ENCODE measurements at places on chromosomes 7 and 10.

- DNase-seq, result no peak
Observed at GRCh38 chr7:2566890-2567678, 8.3 kb downstream of the IQCE start.

DNA sequence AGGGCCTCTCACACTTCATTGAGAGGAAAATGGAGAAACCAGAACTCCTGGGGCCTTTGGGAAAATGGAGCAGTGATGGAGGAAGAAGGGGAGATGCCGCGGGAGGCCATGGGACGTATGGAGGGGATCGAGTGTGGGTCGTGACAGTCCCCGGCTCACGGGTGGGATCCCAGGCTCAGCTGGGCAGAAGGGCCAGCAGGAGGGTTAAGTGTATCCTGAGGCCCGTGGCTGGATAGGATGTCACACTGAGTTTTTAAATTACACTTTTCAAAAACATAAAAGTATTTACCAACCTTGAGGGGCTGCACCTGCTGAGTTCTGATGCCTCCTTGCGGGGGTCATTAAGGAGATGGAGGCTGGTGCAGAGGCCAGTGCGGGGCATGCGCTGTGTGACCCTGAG, 28.0 kb upstream of the PSMG3 start:
- no peak for DNase-seq

DNA sequence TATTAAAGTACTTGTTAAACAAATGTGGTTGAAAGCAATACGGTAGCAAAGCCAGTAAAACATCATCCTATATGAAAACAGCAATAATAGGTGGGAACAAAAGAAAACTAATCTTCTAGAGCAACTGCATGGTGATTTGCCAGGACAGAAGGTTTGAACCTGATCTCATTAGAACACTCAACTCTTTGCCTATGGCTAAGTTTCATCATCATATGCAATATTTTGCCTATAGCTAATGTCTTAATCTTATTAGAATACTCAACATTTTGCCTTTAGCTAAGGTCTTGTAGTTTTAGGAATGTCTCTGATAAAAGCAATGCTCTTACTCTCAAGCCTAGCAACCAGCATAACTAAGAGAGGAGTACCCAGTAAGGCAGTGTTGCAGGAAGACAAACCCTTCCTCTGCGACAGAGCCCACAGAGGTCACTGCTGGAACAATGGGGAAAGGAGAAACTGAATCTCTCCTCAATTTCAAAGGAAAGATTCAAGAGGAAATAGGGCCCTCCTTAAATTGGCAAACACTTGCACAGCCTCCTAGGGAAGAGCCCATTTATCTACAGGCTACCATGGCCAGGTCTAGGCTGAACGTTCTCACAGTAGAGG, 38.3 kb downstream of the CADPS2 start:
- DNase-seq, result no peak

DNA sequence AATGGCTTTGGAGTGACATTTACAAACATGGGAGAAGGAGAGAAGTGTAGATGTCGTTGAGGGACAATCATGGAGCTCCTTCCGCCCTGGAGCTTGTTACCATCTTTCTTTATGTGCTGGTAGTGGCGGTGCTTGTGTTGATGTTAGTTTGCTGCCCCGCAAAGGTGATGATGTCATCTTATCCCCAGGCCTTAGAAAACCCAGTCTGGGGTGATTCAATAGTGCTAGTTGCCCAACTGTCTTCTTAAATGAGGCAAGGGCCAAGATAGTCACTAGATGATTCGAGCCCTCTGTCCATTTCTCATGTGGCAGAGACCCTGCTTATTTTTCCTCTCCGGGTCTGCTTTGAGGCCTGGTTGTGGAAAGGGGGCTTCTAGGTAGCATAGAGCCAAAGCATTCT, 277.4 kb downstream of the CCSER2 start:
- DNase-seq, result no peak

DNA sequence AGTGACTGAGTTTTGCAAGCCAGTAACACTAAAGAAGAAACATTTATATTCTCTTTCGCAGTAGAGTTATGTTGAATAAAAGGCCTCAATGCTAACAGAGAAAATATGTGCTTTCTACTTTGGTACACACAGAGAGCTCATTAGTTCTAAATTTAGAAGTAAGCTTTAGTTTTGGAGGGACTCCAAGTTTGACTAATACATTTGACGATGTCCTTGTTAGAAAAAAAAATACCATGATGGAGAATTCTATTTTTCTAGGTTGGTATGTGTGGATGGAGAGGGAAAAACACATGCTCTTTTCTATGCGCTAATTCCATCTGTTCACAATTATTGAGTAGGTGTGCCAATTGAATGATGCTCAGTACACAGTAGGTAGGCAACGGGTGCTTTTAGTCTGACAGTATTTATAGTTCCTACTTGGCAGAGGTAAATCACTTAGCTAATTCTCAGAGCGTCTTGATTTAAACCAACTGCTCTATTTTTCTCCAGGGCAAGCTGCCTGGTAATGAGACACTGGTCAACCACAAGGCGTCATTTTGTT, 327.2 kb upstream of the AKR1E2 start:
- no peak for DNase-seq

GRCh38 chr10:36278176-36278575, 636.1 kb upstream of the FZD8 start:
- DNase-seq, result no peak

DNA sequence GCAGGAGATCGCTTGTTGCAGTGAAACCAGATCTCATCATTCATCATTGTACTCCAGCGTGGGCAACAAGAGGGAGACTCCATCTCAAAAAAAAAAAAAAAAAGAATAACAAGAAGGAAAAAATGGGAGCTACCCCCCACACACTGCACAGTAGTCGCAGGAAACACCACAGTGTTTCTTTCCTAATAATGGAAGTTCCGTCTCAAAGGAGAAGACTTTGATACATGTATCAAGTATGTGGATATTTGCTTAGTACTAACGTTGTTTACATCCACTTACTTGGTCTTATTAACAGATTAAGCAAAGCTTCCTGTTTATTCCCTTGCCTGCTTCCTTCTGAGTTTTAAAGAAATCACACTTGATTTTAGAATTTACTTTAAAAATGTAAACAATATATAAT, 22.2 kb downstream of the YAE1 start:
- DNase-seq, result no peak

- DNase-seq, result no peak
Observed at GRCh38 chr10:14930610-14931009, 23.3 kb downstream of the DCLRE1C start.

DNA sequence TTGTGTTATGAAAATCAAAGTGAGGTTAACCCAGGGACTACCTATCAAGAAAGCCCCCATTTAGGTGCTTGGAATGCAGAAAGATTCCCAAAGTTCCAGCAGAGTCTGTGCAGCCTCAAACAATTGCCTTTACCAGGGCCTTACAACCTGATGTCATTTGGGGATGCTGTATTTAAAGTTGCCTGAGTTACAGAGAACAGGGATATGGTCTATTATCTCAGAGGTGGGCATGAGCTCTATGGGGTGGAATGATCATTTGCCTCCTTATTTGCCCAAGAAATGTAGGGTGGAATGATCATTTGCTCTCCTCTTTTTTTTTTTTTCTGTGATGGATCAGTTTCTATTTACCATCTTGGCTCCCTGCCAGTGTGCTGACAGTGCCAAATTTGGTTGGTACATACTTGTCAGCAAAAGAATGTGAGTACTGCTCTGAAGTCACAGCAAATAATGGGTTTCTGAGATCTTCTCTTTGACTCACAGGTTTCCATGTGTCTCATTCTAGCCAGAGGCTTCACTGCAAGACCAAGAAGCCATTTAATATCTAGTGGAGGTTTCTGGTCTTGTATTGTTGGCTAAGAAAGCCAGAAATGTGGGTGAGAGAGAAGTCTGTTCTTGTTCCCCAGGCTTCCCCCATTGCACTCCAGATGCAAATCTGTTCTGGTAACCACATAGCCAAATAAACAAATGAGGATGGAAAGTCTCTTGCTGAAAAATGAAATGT, 45.5 kb upstream of the ZNRF2 start:
- no peak for DNase-seq
